ENCODE measurements at places on chromosomes 1 and 21. TPM values are rescaled to one million over a fixed set of nuclear protein-coding genes. Genes with fewer than 3 reads are reported as not detected.
A peak's percentile ranks its signal among the peaks of the same experiment; 100 is the strongest.

DNA sequence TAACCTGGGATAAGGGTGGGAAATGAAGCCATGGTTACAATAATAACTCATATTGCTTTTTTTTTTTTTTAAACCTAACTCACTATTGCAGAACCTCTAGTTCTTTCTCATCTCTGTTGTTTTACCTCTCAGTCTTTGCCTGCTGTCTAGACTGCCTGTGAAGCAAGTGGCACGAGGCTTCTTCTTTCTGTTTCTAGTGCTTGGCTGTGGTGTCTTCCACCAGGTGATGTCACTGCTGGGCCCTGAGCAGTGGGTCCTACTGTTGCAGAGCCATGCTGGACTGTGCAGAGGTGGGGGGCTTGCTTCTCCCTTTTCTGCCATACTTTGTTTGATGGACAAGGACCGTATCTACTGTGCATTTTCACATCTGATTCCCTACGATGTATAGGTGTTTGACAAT lies 51.7 kb downstream of the ZNF326 start:
- no peak for DNase-seq

FCRL1 gene
- not detected for total RNA-seq

GRCh38 chr1:110298991-110299390 lies 40.2 kb upstream of the RBM15 start:
- DNase-seq: no peak

- peak; percentile 54 for DNase-seq
Observed at GRCh38 chr21:16550917-16551741, 821.3 kb downstream of the USP25 start.

GRCh38 chr1:208238710-208239472 lies 5.3 kb downstream of the PLXNA2 start:
- DNase-seq: peak; percentile 55

SRSF10 gene
- total RNA-seq: 108 TPM

All from M059J (cell line).